ENCODE measurements at places on chromosomes 1 and 21. TPM values are rescaled to one million over a fixed set of nuclear protein-coding genes. Genes with fewer than 3 reads are reported as not detected.

Gene AQP10
- not detected for total RNA-seq

Gene NENF
- 110 TPM for total RNA-seq

Gene CD58
- 13.4 TPM for total RNA-seq

Gene TSPEAR
- total RNA-seq, result not detected

Gene SPATA1
- 1.2 TPM for total RNA-seq

Gene TRIM33
- total RNA-seq, result 38.3 TPM

Gene TMCC2
- total RNA-seq, result 0.54 TPM

Gene SPRR1A
- total RNA-seq, result not detected

Gene PRRX1
- not detected for total RNA-seq

Gene LIN28A
- not detected for total RNA-seq

Gene MNDA
- total RNA-seq, result not detected

Gene KRTAP20-2
- total RNA-seq, result not detected

Gene HLX
- total RNA-seq, result 2.1 TPM

Gene RXRG
- not detected for total RNA-seq

Gene SUSD4
- 0.42 TPM for total RNA-seq

Gene BMP8A
- total RNA-seq, result not detected

Gene C1orf115
- total RNA-seq, result 1.6 TPM

Gene ALX3
- total RNA-seq, result not detected

Gene KCNJ6
- 0.28 TPM for total RNA-seq

Gene TLCD4
- total RNA-seq, result 1.9 TPM

Gene ELAPOR1
- 0.58 TPM for total RNA-seq

Gene MRPS15
- 95.6 TPM for total RNA-seq

Gene TMEM125
- 3.8 TPM for total RNA-seq

Gene SASS6
- 6.6 TPM for total RNA-seq

Gene PTPRC
- not detected for total RNA-seq

Gene RAB7B
- total RNA-seq, result 3.6 TPM

Data from MCF 10A (cell line).